ENCODE measurements at places on chromosomes 12 and 14.

GRCh38 chr12:54736549-54736948 lies 88.4 kb upstream of the DCD start:
- DNase-seq: no peak

- no peak for DNase-seq
Measured at GRCh38 chr12:18578191-18578590, 159.6 kb downstream of the PLCZ1 start.

GRCh38 chr14:28756884-28757570 lies 9.6 kb upstream of the FOXG1 start:
- no peak for DNase-seq

GRCh38 chr14:101497684-101498525 lies 63.4 kb upstream of the DIO3 start:
- DNase-seq: no peak

GRCh38 chr12:15732341-15733061 lies 56.7 kb downstream of the EPS8 start:
- no peak for DNase-seq

GRCh38 chr12:45217846-45218245 lies 2.0 kb downstream of the ANO6 start:
- DNase-seq: no peak

- no peak for DNase-seq
Measured at GRCh38 chr14:105385322-105385637, 13.1 kb upstream of the TEX22 start.

GRCh38 chr12:124915239-124916236 lies 1.1 kb upstream of the UBC start:
- no peak for DNase-seq

- DNase-seq: no peak
Measured at GRCh38 chr14:50658203-50658602, 9.9 kb downstream of the SAV1 start.

DNA sequence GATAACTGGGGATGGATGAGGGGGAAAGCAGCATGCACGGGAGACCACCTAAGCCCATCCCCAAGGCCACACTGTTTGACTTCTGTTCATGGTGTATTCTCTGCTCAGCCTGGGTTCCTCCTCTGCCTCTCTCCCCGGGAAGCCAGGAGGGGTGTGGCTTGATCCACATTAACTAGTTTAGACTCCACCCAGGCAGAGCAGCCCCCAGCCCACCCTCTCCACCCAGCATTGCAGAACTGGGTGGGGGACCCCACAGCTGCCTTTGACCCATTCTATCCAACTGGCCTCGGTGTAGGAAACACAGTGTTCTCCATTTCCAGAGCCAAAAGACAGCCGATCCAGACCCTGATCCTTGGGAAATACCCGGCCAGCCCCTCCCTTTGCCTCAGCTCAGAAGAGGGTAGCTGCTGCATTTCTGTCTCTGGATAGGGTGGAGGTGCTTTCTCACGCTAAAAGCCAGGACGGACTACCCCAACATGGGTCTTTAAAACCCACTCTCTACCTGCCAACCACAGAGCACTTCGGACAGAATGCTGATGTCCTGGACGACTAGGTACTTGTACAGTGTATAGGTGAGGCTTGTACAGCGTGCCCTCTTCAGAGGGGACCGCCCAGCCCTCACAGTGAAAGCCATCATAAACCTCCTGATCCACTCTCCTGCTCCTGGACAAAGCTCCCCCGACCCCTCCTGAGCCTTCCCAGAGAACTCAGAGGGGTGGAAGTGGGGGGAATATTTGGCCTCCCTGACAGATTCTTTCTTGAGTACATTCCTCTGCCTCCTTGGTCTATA lies 9.4 kb downstream of the SPRYD3 start:
- DNase-seq: no peak

- no peak for DNase-seq
Measured at GRCh38 chr12:121871467-121871866, 12.8 kb upstream of the HPD start.

GRCh38 chr12:129776977-129777667 lies 126.7 kb downstream of the TMEM132D start:
- peak; percentile 57 for DNase-seq

DNA sequence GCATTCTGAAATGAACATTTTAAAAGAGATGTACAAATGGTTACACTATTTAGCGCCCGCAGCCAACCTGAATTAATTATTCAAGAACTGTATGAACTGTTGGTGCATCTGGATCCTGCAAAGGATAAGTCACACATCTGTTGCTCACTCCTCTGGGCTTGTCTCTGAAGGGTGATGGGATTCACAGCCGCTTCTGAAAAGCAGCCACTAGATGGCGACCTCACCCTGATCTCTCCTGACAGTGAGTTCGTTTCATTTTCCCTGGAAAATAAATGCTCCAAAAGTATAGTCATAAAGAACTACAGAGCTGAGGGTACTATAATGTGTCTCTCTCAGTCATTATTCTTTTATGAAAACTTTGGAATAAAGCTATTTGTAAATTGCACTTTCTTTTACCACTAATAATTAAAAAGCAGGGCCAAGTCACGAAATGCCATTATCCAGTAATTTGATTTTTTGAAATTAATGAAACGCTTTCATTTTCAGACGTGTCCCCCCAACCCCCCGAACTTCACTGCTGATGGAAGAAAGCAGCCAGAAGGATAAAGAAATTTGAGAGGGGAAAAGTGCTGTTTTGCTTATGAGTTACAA lies 789.6 kb downstream of the NRXN3 start:
- DNase-seq: peak; percentile 64

GRCh38 chr12:2261708-2262107 lies 208.9 kb downstream of the CACNA1C start:
- DNase-seq: no peak

DNA sequence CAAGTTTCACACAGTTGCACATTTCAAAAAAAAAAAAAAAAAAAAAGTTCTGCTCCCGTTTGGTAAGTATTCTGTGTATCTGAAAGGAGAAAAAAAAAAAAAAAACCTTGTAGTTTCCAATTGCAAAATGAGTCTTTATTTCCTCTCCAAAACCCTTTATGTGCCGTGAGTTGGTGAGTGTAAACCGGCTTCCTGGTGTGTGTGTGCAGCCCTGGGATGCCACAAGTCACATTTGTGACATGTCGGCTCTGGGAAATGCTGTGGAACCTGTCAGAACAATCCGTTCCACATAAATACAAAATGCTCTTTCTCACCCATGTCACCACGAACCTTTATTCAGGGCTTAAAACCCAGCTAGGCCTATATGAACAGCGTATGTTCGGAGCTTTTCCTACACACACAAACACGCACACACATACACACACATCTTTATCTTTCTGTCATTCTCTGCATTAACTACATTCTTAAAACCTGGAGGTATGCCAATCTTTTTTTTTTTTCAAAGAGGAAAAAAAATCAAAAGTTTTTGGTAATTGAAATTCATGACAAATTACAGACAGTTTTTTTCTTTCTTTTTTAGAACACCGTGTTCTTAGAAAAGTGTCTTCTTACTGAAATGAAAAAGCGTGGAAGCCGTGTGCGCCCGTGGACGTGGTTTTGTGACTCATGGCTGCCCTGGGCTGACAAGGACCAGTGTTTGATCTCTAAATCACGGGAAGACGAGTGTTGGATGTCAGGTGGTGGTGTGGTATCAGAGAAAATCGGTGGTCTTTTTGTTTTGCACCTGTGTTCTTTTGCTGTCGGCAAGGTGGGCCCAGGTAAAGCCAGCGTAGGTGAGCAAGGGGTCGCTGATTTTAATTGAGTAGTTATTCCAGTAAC lies 612.0 kb downstream of the VRK1 start:
- DNase-seq: no peak

- DNase-seq: no peak
Measured at GRCh38 chr12:87866578-87867292, 162.5 kb downstream of the C12orf50 start.

DNA sequence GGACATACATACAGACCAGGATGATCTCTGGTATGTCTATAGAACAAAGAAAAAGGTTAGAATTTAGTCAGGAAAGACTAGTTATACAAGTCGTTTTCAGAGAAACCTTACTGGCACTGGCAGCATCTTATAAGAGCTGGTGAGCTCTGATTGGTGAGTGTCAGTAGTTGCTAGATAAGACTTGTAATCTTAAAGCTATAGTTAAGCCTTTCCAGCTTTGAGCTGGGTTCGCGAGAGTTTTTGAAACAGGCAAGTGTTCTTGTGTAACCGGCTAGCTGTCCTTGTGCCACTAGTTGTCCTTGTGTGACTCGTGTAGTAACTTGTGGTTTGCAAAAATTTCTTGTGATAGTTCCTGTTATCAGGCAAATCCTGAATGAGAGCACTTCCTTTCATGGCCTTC lies 740.9 kb downstream of the GALC start:
- no peak for DNase-seq

- no peak for DNase-seq
Measured at GRCh38 chr12:68631227-68631626, 20.5 kb downstream of the RAP1B start.

DNA sequence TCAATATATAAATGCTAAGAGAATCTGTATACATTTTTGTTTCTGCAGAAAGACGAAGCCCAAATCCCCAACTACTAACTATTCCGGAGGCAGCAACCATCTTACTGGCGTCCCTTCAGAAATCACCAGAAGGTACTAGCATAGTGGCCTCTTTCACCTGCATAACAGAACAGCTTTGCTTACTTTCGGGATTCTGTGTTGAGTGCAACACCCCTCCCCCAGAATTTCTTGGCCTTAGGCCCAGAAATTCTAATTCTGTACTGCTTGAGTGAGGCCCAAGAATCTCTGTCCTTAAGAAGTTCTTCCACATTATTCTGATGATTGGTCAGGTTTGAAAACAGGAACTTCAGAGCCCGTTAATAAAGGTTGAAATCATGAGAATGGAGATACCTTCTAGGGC lies 2.9 kb downstream of the SPX start:
- no peak for DNase-seq

DNA sequence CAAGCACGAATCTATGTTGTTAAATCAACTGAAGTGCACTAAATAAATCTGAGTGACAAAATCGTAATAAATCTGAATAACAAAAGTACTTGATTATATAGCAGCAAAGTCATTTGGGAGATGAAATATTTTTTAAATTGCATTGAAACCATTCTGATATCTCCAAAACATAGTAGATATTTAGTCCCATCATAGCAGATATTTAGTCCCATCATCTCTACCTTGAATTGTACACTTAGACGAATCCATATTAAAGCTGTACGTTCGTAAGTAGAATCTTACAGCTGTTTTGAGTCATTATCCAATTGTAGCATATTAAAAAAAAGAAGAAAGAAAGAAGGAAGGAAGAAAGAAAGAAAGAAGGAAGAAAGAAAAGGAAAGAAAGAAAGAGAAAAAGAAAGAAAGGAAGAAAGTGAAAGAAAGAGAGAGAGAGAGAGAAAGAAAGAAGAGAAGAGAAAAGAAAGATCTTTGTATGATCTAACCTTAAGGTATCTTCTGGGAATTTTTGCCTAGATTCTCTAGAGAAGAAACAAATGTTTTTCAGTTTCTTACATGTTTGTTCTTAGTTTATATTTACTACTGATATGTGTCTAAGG lies 2.6 kb downstream of the DCN start:
- no peak for DNase-seq

- no peak for DNase-seq
Measured at GRCh38 chr12:44531320-44531971, 344.7 kb downstream of the NELL2 start.

DNA sequence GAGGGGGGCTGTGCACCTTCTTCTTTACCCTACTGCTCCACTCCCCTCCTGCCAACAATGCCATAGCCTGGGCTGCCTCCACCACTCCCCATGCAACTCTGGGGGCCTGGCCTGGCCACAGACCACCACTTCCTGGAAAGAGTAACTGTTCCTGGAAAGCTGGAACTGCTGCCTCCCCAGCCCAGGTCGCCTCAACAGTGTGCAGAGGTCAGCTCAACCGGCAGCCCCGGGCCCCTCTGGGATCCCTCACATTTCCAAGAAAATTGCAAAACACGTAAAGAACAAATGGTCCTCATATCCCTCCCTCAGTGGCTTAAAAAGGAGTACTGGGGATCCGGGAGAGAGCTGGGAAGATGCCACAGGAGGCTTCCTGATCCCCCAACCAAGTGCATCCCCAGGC lies 22.4 kb upstream of the DIO3 start:
- DNase-seq: no peak
